ENCODE measurements at places on chromosomes 7 and 10. TPM values are rescaled to one million over a fixed set of nuclear protein-coding genes. Genes with fewer than 3 reads are reported as not detected.

The A1CF gene
- total RNA-seq: not detected

GRCh38 chr10:88617772-88618300 is 31.3 kb downstream of the LIPJ start:
- DNase-seq: no peak
- no peak overlapping the region for H3K4me3 ChIP-seq
- no peak overlapping the region for H3K27ac ChIP-seq
- no peaks in the 10 kb centered on the region for H3K27me3 ChIP-seq
- no peaks in the 10 kb centered on the region for H3K36me3 ChIP-seq

GRCh38 chr10:69624245-69624786 is 5.7 kb upstream of the FAM241B start:
- H3K36me3 ChIP-seq: no peaks in the 10 kb centered on the region
- no peak for DNase-seq

DNA sequence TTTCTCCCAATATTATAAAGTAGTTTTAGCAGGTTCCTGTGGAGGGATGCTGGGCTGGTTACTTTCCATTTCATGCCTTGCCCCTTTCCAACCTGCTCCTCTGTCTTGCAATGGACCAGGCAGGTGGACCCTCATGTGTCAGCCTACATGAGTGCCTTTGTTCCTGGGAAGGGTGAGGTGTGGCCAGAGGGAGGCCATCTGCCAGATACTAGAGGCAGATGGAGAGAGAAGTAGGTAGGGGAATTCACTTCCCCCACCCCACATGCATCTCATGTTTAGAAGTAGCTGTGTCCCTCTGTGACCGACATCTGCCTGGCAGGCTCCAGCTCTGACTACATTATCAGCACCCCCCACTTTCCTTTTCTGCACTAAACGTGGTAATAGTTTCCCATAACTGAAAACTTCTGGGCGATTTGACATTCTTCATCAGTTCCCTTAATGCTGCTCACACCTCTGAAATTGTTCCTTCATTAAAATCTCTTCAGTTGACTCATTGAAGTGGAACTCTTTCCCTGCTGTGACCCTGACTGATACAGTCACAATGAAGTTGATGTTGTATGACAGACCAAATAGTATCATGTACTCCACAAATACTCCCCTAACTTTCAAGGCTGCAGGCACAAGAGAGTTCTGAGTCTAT is 396.3 kb upstream of the FZD8 start:
- no peaks in the 10 kb centered on the region for H3K4me1 ChIP-seq
- H3K4me3 ChIP-seq: no peak overlapping the region
- no peaks in the 10 kb centered on the region for H3K27me3 ChIP-seq

The PLEKHS1 gene
- total RNA-seq: not detected

The CDK5 gene
- 8.3 TPM for total RNA-seq

DNA sequence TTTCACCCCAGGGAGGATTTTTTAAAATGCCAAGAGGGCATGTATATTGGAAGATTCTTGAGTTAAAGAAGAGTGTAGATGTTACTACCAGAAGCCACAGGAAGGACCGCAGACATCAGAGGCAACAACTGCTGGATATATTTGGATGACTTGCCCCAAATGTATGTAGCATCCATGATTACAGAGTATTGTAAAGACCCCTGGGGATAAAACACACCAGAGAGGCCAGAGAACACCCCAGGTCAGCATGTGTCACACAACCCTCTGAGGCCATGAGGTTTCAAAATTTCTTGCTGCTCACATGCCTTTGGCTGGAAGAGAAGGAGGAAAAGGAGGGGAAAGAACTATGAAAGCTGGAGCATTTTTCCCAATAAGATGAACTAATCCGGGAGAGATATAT is 108.0 kb upstream of the LSM8 start:
- no peaks in the 10 kb centered on the region for H3K4me1 ChIP-seq
- no peaks in the 10 kb centered on the region for H3K27me3 ChIP-seq
- no peaks in the 10 kb centered on the region for H3K36me3 ChIP-seq
- DNase-seq: no peak
- no peak overlapping the region for H3K27ac ChIP-seq
- H3K4me3 ChIP-seq: no peak overlapping the region

The ZNF282 gene
- total RNA-seq: 15.1 TPM

- DNase-seq: no peak
- no peak overlapping the region for H3K27ac ChIP-seq
- H3K36me3 ChIP-seq: no peaks in the 10 kb centered on the region
- no peak overlapping the region for H3K4me3 ChIP-seq
Observed at GRCh38 chr7:46999866-47000265, 582.0 kb downstream of the TNS3 start.

The AKR1C2 gene
- 0.15 TPM for total RNA-seq

GRCh38 chr7:19920705-19921104 is 147.3 kb upstream of the TMEM196 start:
- H3K4me1 ChIP-seq: no peaks in the 10 kb centered on the region
- H3K4me3 ChIP-seq: no peak overlapping the region
- no peaks in the 10 kb centered on the region for H3K27me3 ChIP-seq

- no peaks in the 10 kb centered on the region for H3K4me1 ChIP-seq
- no peak overlapping the region for H3K4me3 ChIP-seq
- no peak overlapping the region for H3K27ac ChIP-seq
- DNase-seq: no peak
Observed at GRCh38 chr7:32164341-32164996, 94.3 kb upstream of the PDE1C start.

The NPSR1 gene
- total RNA-seq: not detected

DNA sequence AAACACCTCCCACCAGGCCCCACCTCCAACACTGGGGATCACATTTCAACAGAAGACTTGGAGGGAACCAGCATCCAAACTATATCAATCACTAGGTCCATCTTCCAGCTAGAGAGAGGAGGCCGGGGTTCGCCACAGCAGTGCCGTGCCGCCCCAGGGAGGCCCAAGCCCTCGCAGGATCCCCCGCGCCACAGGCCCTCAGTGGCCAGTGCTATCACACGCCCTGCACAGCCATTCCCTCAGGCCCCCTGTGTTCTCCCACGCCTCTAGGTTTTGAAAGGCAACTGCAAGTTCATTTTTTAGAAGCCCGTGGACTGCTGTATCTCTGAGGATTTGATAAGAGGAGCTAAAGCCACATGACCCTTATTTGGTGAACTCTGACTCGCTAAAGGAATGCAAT is 136.4 kb downstream of the OAT start:
- DNase-seq: no peak
- no peak overlapping the region for H3K27ac ChIP-seq
- H3K4me1 ChIP-seq: no peaks in the 10 kb centered on the region
- no peaks in the 10 kb centered on the region for H3K27me3 ChIP-seq

The ACBD5 gene
- 15.0 TPM for total RNA-seq

DNA sequence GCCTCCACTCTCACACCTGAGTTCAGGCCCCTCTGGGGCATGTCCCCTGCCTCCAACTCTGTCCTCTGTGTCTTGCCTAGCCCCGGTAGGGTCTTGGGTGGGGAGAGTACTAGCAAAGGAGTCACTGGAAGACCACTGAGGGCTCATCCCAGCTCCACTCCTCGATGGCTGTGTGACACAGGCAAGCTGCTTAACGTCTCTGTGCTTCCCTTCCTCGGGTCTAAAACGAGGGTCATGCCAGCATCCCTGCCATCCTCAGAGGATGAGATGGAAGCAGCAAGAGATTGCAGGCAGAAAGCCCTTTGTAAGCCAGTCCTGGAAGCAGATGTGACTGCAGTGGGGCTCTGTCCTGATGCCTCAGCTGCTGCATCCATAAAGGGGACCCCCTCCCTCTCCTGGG is 15.2 kb upstream of the C10orf105 start:
- H3K27me3 ChIP-seq: no peaks in the 10 kb centered on the region
- no peaks in the 10 kb centered on the region for H3K36me3 ChIP-seq
- DNase-seq: no peak
- peak overlapping the region; percentile 73 for H3K27ac ChIP-seq
- peaks cover 97% of the 10 kb centered on the region for H3K4me1 ChIP-seq

The CLCN1 gene
- not detected for total RNA-seq

GRCh38 chr7:95421847-95422444 is 12.9 kb downstream of the PON2 start:
- H3K4me1 ChIP-seq: no peaks in the 10 kb centered on the region
- H3K27ac ChIP-seq: no peak overlapping the region
- H3K27me3 ChIP-seq: no peaks in the 10 kb centered on the region
- H3K36me3 ChIP-seq: no peaks in the 10 kb centered on the region
- DNase-seq: no peak
- H3K4me3 ChIP-seq: no peak overlapping the region

GRCh38 chr10:20443094-20443493 is 454.0 kb downstream of the NEBL start:
- no peaks in the 10 kb centered on the region for H3K4me1 ChIP-seq
- H3K36me3 ChIP-seq: no peaks in the 10 kb centered on the region
- no peak overlapping the region for H3K4me3 ChIP-seq
- no peaks in the 10 kb centered on the region for H3K27me3 ChIP-seq

GRCh38 chr10:118668228-118668952 is 72.9 kb upstream of the PRLHR start:
- peaks cover 40% of the 10 kb centered on the region for H3K4me1 ChIP-seq
- no peak overlapping the region for H3K27ac ChIP-seq
- H3K27me3 ChIP-seq: no peaks in the 10 kb centered on the region

DNA sequence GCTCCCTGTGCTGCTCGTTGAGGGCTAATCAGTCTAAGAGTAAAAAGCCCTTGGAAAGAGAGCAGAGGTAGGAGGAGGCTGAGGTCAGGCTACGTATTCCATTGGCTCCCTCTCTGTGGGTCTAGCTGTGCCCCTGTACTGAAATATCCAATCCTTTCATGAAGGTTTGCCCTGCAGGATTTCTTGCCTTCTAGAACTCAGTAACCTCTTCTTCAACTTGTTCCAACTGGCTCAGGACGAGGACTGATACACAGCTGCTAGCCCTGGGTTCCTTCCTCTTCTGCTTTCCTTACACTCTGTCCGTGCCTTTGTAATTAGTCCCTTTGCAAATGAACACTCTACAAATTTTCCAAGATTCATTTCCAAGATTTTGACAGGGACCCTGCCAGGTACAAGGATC is 560.5 kb downstream of the ACTR3B start:
- no peaks in the 10 kb centered on the region for H3K4me1 ChIP-seq
- no peak overlapping the region for H3K4me3 ChIP-seq
- no peak overlapping the region for H3K27ac ChIP-seq

- no peak overlapping the region for H3K4me3 ChIP-seq
- no peaks in the 10 kb centered on the region for H3K36me3 ChIP-seq
- H3K27me3 ChIP-seq: no peaks in the 10 kb centered on the region
- H3K27ac ChIP-seq: no peak overlapping the region
Observed at GRCh38 chr10:90845726-90846125, 12.1 kb downstream of the HTR7 start.

- no peak for DNase-seq
- no peaks in the 10 kb centered on the region for H3K4me1 ChIP-seq
- no peaks in the 10 kb centered on the region for H3K36me3 ChIP-seq
- H3K27me3 ChIP-seq: no peaks in the 10 kb centered on the region
Observed at GRCh38 chr10:119344381-119344780, 137.0 kb downstream of the GRK5 start.

- no peaks in the 10 kb centered on the region for H3K4me1 ChIP-seq
- no peak overlapping the region for H3K4me3 ChIP-seq
- H3K27me3 ChIP-seq: no peaks in the 10 kb centered on the region
- H3K27ac ChIP-seq: no peak overlapping the region
- no peak for DNase-seq
Observed at GRCh38 chr7:107994421-107995030, 8.4 kb downstream of the LAMB1 start.

- peaks cover 5% of the 10 kb centered on the region for H3K4me1 ChIP-seq
- no peak for DNase-seq
- H3K27ac ChIP-seq: no peak overlapping the region
Observed at GRCh38 chr7:8260871-8261694, 884 bp downstream of the ICA1 start.

GRCh38 chr10:7135188-7135587 is 275.6 kb downstream of the SFMBT2 start:
- H3K27ac ChIP-seq: no peak overlapping the region
- no peaks in the 10 kb centered on the region for H3K36me3 ChIP-seq
- no peak overlapping the region for H3K4me3 ChIP-seq
- DNase-seq: no peak
- no peaks in the 10 kb centered on the region for H3K27me3 ChIP-seq

The HOXA9 gene
- total RNA-seq: 0.70 TPM

The CASP7 gene
- total RNA-seq: 13.6 TPM
